ENCODE measurements at places on chromosomes 11 and 22.
A peak's percentile ranks its signal among the peaks of the same experiment; 100 is the strongest.

- DNase-seq: no peak
Observed at GRCh38 chr22:34427436-34427835, 507.2 kb upstream of the LARGE1 start.

- DNase-seq: no peak
Observed at GRCh38 chr11:80061056-80061455, 620.2 kb upstream of the TENM4 start.

GRCh38 chr22:27019827-27020226 is 362.4 kb downstream of the MIAT start:
- no peak for DNase-seq

DNA sequence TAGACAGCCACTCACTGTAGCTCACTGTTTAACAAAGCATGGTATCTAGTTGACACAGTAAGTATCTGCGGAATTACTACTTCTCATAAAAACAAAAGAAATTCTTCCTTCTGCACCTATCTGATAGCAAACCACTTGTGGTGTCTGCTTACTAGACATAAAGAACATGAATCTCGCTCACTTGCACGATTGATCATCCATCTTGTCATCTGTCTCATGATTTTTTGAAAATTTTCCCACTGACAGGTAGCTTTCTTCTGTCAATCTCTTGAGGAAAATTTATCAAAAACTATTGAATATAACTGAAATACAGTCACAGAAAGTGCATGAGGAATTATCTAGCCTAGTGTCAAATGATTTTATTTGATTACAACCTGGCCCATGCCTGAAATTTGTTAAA is 291.6 kb upstream of the ANO3 start:
- DNase-seq: no peak

GRCh38 chr11:34313099-34313517 is 44.7 kb downstream of the ABTB2 start:
- no peak for DNase-seq

DNA sequence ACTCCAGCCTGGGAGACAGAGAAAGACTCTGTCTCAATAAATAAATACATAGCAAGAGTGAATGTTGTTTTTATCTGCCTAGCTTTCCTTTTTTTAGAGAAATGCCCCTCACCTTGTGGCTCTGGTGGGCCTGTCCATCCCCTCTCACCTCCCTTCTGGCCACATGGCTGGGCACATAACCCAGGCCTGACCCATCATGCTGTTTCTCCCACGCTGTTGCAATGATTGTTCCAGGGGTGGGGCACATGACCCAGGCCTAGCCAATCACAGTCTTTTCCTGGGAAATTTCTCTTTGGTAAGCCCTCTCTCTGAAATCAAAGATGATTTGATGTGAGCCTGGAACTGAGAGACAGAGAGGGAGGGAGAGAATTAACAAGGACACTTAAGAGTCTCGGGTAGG is 5.5 kb upstream of the CYTH4 start:
- DNase-seq: no peak

DNA sequence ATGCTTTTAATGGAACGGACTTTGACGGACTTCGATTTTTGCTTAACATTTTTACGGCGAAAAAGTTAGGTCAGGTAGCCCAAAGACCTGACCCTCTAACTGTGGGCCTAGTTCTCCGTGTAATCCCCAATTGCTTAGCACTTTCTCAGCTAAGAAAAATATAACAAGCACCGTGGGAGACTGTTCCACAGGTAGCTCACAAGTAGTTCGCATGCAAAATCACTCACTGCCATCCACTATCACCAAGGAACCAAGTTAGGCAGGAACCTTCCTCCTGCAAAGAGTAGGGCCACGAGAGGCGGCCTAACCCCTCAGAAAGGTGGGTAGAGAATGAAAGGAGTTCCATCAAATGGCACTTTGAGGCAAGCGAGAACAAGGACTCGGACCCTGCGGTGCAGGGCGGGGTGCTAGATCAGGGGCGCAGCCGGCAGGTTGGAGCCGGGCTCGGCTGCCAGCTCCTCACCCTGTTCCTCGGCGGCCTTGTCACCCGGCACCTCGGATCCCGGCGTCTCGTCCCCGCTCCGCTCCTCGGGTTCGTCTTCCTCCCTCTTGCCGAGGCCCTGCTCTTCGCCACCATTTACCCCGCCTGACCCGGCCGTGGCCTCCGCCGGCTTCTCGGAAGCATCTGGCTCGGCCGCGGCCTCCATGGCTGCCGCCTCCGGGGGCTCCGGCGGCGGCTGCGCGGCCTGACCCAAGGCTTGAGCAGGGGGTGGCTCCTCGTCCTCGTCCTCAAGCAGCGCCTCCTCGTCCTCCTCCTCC is 922 bp downstream of the HNRNPUL2 start:
- no peak for DNase-seq

DNA sequence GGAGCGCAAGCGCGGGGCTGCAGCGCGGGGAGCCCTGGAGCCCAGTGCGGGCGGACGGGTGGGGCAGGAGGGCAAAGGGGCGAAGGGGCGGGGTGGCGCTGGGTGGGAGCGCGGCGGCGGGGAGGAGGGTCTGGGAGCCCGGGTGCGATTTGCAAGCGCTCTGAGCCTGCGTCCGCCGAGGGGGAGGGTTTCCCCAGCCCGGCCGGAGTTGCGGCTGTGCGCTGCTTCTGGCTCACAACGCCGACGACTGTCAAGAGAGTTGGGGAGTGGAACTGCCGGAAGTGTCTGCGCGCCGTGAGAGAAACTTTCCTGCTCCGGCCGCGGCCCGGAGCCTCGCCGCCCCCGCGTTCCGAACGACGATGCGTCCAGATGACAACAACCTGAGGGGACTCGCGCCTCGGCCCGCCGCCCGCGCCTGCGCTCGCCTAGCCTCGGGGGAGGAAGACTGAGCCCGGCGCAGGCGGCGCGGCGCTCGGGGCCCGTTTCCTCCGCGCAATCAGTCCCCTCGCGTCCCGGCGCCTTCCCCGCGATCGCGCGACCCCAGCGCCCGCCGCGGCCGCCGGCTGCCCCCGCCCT is at the start of gene ARHGAP42:
ARHGAP42 (plus strand) TSS at position 235 of the 576 bp plus-strand sequence. CDS start 391 bp downstream, outside the sequence.
- DNase-seq: peak; percentile 63

DNA sequence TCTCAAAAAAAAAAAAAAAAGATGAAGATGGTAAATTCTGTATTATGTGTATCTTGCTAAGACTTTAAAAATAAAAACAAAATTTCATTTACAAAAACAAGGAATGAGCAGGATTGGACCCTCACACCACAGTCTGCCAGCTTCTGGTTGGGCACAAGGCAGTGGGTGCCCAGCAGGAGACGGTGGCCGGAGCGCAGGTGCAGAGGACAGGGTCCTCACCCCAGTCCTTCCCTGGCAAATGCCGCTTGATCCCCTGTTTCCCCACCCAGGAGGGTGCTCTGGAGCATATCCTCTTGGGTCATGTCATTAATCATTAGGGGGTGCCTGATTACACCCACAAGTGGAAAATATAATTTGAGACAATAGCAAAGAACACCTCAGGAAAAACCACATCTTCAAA is 31.2 kb downstream of the SHANK2 start:
- no peak for DNase-seq

- DNase-seq: peak; percentile 67
Observed at GRCh38 chr11:61797263-61797944, 4.7 kb downstream of the FEN1 start.

DNA sequence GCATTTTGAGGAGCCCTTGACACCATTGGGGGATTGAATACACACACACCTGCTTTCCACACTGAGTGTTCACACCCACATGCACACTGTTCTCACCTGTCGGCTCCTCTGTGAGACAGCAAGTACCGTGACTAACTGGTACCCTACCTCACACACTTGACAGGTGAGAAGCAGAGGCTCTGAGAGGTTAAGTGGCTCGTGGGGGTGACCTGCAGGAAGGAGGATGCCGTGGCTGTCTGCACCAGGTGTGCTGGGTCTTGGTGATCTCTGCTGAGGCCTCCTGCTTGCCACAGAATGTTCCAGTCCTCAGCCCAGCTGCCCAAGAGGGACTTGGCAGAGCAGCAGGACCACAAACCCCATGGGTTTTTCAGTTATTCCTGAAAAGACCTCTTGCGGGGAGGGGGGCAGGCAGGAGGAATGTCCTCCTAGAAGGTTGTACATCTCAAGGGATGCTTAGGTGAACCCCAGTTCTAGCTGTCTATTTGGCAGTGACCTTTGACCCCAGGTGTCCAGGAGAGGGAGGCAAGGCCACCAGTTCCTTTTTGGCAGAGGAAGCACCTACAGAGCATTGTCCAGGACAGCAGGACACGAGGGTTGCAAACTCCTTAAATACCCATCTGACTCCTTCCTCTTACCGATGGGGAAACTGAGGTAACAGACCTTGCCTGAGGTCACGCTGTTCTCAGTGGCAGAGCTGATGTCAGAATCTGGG is 66.0 kb downstream of the SHISAL1 start:
- DNase-seq: no peak

DNA sequence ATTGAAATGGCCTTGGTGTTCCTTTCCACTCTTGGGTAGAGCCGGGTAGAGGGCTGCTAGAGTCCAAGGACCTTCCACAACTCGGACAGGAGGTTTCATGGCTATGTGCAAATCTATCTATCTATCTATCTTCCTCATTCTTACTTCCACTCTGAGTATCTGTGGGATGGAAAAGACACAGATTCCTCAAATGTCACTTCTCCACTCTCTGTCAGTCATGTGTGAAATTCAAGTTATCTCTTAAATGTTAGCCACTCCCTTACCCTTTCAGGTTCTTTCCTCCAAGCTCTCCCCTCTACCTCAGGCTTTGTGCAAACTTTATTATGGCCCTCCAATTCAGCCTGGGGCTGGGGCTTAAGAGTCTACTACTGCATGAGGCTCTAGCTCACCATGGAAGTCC is 84.3 kb downstream of the GDPD4 start:
- no peak for DNase-seq

GRCh38 chr22:23569716-23570115 is 10.4 kb downstream of the IGLL1 start:
- no peak for DNase-seq

DNA sequence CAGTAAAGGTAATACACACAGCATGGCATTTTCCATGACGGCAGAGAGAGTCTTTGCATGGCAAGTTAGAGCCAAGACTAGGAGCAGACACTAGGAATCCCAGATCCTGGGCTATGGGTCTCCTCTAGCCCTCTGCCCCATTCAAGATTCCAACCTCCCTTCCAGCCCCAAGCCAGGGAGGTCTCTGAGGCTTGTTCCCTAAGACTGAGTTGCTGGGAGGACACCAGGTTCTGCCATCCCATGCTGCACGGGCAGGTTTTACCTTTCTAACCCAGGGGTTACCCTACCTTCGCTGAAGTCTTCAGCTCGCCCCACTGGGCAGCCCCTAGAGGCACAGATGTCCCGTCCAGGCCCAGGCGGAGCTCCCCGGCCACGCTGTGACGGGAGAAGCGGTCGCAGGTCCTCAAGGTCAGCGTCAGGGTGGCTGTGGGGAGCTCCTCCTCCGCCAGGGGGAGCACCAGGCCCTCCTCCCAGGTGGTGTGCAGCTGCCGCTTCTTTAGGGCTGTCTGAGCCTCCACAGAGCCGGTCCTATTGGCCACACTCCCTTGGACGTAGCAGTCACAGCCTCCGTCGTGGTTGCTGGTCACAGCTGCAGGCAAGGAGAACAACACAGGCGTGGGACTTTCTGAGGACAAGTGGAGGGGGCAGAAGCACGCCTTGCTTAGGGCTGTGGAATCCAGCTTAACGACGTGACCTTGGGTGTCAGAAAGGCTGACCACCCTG is 33.8 kb downstream of the SYT13 start:
- peak; percentile 68 for DNase-seq

- no peak for DNase-seq
Observed at GRCh38 chr11:120061036-120061760, 76.7 kb downstream of the TRIM29 start.

- peak; percentile 57 for DNase-seq
Observed at GRCh38 chr22:38316364-38317121, 690 bp downstream of the CSNK1E start.

DNA sequence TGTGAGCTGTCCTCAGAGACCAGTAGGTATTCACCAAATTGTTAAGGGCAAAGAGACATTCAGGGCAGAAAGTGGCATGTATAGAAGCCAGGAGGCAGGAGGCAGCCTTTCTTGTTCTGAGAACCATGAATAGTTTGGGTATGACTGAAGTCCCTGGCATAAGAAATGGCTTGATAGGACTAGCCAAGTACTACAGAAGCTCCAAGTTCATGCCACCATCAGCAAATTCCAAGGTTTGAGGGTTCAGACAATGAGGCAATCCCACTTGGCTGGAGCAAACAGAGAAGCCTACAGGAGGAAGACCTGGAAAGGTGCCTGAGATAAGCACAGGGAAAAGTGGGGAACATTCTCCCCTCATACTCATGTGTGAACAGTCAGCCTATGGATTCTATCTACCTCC is 25.8 kb downstream of the XRRA1 start:
- no peak for DNase-seq

- peak; percentile 89 for DNase-seq
Observed at GRCh38 chr11:76782531-76783293, 444 bp upstream of the TSKU start.

- no peak for DNase-seq
Observed at GRCh38 chr11:72829178-72829577, 15.0 kb downstream of the ATG16L2 start.

DNA sequence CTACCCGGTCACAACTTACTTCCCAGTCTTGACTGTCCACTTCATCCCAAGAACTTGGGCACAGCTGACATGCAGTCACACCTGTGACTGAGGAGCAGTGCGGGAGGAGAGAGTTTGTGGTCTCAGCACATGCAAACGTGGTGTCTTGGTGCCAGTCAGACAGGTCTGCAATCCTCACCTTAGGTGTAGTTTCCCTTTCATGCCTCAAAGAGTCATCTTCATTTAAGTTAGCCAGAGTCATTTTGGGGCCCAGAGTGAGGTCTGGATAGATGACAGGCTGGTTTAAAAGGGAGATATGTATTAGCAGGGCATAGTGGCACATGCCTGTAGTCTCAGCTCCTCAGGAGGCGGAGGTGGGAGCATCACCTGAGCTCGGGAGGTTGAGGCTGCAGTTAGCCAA is 108.5 kb upstream of the SORL1-AS1 start:
- DNase-seq: no peak

DNA sequence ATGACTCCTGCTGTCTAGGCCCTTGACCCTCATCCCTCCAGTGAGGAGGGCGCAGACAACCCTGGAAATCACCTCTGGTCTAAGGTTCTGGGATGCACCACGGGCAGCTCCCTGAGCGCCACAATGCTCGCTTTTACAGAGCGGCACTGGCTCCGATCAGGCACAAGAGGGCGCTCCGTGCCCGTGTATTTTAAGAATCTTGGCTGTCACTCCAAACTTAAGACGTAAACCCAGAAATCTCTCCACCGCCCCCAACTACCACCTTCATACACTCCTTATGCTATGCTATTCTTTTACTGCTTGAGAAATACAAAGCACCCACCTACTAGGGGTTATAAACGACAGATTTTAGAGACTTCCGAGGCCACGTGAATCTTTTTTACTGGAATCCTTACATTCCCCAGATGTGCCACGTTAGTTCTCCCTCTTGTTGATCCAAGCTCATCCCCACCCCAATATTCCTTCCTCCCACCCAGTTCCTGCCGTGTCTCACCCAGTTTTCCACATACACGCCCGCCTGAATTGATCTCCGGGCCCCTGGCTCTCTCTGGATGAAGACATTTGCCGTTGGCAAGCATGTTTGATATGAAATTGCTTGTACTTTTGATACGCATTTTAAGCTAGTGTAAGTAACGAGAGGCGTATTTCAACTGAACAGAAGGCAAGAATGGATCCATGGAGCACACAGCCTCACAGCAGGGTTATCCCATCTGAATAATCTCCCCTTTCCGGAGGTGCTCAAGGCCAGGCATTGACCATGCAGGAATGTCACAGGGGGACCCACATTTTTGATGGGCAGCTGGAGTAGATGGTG is 453.5 kb downstream of the OPCML start:
- peak; percentile 72 for DNase-seq
